ENCODE measurements at places on chromosomes 7 and 10.

DNA sequence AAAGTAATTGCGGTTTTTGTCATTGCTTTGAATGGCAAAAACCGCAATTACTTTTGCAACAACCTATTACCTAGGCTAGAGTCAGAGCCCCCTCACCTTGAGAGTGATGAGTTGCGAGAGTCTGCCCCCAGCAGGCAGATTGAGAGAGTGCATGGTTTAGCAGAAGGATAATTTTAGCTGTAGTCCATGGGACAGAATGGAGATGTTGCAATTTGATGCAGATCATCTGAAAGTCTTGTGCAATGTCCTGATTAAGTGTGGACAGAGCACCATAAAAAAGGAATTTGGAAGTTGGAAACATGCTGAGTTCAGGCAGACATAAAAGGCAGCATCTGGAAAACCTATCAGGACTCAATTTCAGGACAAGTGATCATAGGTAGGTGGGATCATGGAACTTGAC lies 48.7 kb downstream of the GPR141 start:
- DNase-seq: no peak

- DNase-seq: peak; percentile 73
Measured at GRCh38 chr7:150876817-150877526, 24.7 kb downstream of the AOC1 start.

GRCh38 chr7:2044883-2045471 lies 187.8 kb downstream of the MAD1L1 start:
- DNase-seq: no peak

DNA sequence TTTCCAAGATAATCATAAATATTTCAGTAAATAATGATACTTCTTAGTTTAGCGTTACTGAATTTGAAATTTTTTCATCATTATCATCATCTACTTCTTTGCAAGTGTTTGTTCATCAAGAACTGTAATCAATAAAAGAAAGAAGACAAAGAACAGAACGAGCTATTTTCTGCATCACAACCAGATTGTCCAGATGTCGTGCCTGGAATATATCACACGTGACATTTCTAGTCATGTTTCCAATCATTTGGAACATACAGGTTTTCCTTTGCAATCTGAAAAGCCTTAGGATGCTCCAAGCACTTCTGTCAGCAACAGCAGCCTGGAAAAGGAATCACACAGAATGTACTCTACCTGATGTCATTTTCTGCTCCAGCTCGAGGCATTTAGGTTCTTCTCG lies 107.4 kb downstream of the FAM107B start:
- no peak for DNase-seq

DNA sequence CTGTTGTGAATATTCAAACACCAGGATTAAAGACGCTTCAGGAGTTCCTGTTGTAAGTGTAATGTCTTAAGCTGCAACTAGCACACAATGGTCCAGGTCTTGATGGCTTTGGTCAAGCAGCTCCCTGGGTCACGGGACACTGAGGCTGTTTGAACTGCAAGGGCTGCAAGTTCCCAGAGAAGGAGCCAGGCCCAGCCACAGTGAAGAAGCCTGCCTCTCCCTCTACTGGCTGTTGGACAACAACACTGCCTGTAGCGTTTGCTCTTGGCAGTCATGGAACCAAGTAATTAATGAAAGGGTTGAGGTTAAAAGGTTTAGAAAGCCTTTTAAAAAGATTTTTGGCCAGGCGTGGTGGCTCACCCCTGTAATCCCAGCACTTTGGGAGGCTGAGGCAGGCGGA lies 31.9 kb upstream of the GUSB start:
- no peak for DNase-seq

- DNase-seq: no peak
Measured at GRCh38 chr10:132575320-132576201, 38.0 kb downstream of the INPP5A start.

DNA sequence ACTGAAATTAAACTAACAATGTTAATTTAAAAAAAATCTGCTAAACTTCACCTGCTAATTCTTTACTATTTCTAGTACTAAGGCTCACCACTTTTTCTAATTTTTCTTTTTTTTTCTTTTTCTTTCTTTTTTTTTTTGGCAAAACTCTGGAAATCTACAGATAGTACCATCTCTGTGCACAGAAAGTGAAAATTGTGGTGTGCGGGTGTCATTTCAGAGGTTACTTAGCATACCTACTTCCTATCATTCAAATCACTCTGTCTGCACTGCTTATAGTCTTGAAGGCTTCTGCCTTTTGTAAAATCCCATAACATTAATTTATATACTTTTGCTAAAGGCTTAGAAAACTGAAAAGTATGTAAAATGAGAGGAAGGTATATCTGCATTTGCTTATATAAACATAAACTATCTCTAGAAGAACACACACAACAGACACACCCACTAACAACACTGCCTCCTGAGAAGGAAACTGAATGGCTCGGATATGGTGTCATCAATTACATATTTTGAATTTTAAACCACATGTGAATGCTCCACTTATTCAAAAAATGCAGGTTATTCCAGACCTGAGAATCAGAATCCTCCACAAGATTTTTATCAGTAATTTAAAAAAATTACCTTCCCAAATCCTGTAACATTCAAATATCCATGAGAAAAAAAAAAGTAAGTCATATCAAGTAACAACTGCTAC lies 229.5 kb downstream of the PARD3 start:
- DNase-seq: no peak

DNA sequence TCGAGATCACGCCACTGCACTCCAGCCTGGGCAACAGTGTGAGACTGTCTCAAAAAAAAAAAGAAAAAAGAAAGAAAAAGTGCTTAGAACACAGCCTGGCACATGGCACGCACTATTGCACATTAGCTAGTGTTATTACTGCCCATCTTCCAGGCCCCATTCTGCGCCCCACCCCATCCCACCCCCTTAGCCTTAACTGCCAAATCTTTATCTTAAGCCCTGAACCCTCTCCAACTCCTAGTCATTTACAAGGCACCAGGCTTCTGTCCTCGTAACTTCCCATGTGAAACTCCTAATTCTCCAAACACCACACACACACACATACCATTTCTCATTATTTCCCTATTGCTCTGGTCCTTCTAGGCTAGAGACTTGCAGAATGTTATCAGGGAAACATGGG lies 4.8 kb downstream of the FRAT2 start:
- DNase-seq: no peak

GRCh38 chr7:92523110-92523509 lies 5.2 kb downstream of the PEX1 start:
- DNase-seq: no peak

GRCh38 chr10:17153321-17153720 lies 23.7 kb upstream of the CUBN start:
- no peak for DNase-seq

- no peak for DNase-seq
Measured at GRCh38 chr7:159115601-159116501, 28.8 kb downstream of the VIPR2 start.

- no peak for DNase-seq
Measured at GRCh38 chr10:84596585-84596984, 268.2 kb downstream of the CCSER2 start.

DNA sequence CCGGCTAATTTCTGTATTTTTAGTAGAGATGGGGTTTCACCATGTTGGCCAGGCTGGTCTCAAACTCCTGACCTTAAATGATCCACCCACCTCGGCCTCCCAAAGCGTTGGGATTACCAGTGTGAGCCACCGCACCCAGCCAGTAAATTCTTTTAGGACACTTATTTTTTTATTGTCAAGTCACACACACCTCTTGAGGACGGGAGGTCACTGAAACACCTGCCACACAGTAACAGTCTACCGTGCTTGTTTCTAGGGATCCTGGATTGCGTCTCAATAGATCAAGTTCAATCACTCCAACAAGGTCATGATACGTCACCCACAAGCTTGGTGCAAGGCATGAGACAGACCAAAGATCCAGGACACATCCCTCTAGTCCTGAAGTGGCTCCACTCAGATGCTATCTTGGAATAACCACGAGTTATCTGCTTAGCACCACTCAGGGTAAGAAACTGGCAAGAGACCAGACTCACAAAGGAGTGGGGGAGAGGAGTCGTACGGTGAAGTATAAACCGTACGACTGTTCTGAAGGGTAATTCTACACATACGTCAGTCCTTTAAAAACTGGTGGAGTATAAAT lies 58.9 kb upstream of the NCAPG2 start:
- DNase-seq: no peak

DNA sequence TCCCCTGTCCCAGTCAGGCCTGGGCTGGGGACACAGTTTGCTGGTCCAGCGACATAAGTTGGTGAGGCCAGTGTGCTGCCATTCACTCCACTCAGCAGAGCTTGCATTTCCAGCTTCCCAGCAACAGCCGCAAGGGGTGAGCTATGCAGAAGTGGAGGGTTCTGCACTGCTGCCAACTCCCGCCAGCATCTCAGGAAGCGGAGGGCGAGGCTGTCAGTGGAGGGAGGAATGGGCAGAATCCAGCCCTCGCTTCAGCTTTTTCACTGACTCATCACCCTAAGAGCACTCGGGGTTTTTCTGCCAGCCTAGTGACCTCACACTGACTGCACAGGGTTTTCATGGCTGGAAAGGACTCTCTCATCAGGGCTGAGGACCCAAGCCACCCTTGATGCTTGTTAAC lies 625.1 kb upstream of the MKI67 start:
- no peak for DNase-seq

- no peak for DNase-seq
Measured at GRCh38 chr10:69483963-69484362, 32.7 kb downstream of the TSPAN15 start.

DNA sequence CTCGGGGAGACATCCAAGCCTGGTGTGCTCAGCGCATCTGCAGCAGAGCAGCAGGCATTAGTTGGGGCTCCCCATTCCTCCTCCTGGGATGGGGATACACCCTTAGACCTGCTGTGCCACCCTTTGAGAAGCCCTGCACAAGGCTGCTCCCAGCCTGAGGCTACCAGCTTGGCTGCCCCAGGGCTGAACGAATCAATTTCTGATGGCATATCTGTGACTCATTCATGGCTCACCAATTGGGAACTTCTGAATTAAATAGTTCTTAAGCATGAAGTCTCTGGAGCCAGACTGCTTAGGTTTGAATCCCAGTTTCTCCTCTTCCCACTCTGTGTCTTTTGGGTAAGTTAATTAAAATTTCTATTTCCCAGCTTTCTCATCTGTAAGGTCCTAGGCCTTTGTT lies 16.3 kb upstream of the GLI3 start:
- DNase-seq: no peak

All from NCI-H2107 (cell line).